T-helper 17 cell (primary cell): ENCODE measurements at places on chromosomes 5 and 9. TPM values are rescaled to one million over a fixed set of nuclear protein-coding genes. Genes with fewer than 3 reads are reported as not detected.

DNA sequence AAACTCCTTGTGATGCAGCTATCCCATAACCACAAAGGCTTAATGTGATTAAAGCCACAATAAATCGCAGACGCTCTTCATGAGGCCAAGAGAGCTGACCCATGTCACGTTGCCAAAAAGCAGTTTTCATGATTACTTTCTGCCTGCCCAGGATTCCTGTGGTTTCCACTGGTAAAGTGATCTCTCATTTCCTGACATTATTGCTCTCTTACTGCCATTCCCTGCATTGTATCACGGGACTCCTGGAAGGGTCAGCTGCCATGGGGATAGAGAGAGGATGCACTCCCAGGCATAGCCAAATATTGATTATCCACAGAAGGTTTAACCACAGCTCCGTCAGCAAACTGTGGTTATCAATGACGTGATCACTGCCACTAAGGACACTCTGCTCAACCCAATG lies 103.8 kb upstream of the SLC1A3 start:
- peaks cover 32% of the 10 kb centered on the region for H3K27me3 ChIP-seq
- no peaks in the 10 kb centered on the region for H3K36me3 ChIP-seq
- DNase-seq = no peak
- peaks cover 2% of the 10 kb centered on the region for H3K4me1 ChIP-seq
- H3K4me3 ChIP-seq = no peak overlapping the region

DNA sequence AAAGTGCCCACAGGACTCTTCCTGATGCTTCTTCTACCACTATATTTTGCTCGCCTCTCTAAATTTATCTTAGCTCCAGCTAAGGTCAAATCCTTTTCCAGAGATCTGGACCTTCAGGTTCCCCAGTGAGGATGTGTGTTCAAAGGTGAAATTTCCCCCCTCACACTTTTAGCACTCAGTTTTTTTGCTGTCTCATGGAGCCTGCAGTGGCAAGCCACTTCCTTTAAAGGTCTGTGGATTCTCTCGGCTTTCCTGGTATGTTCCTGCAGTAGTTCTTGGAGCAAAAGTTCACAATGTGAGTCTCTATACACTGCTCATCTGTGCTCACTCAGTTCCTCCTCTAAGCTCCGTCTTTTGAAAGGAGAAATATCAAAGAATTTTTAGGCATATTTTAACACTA lies 181.4 kb downstream of the LURAP1L start:
- no peak overlapping the region for H3K4me3 ChIP-seq
- DNase-seq = no peak
- H3K36me3 ChIP-seq = no peaks in the 10 kb centered on the region
- H3K4me1 ChIP-seq = no peaks in the 10 kb centered on the region

GRCh38 chr9:94286116-94286515 lies 27.0 kb downstream of the ZNF169 start:
- peaks cover 13% of the 10 kb centered on the region for H3K36me3 ChIP-seq
- H3K27me3 ChIP-seq = no peaks in the 10 kb centered on the region
- H3K27ac ChIP-seq = no peak overlapping the region
- no peak for DNase-seq

DNA sequence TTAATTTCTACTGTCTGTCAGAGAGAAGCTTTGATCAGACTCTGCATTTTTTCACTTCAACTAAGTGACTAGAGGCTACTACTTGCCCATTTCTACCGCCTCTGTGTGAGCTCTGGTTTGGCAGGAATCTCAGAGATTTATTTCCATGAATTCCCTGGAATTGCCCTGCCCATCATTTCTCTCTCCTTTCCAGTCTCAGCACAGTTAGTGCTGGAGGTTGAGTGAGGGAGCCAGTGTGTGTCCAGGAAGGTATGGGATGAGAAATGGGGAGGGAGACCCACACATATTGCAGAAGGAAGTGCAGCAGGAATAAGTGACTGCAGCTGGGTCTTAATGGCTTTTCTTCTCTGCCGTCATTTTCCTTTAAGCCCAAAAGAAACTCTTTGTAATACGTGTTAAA lies 443.1 kb upstream of the ZNF462 start:
- no peaks in the 10 kb centered on the region for H3K36me3 ChIP-seq
- H3K27me3 ChIP-seq = no peaks in the 10 kb centered on the region

GRCh38 chr9:123996731-123997421 lies 14.7 kb upstream of the LHX2 start:
- peaks cover 14% of the 10 kb centered on the region for H3K36me3 ChIP-seq
- peaks cover 78% of the 10 kb centered on the region for H3K27me3 ChIP-seq
- H3K27ac ChIP-seq = no peak overlapping the region
- H3K4me3 ChIP-seq = no peak overlapping the region
- H3K4me1 ChIP-seq = peaks cover 21% of the 10 kb centered on the region

DNA sequence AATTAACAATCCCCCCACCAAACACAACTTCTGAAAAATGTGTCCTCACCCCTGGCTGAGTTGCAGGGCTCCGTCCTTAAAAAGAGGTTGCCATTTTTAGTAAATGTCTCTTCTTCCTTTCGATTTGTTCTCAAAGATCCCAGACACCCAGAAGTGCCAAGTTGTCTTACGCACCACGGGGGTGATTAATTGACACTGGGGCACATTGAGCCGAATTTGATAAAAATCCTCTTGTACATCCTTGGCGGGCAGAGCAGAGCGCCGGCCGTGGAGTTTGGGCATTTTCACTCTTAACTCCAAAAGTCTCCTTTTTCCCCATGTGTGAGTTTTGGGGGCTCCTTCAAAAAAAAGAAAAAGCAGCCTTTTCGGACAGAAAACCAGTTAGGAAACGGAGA lies 4.5 kb downstream of the LMX1B start:
- peaks cover 12% of the 10 kb centered on the region for H3K4me1 ChIP-seq
- peaks cover 71% of the 10 kb centered on the region for H3K27me3 ChIP-seq
- H3K36me3 ChIP-seq = no peaks in the 10 kb centered on the region
- H3K27ac ChIP-seq = no peak overlapping the region
- DNase-seq = no peak

- DNase-seq = no peak
- no peak overlapping the region for H3K4me3 ChIP-seq
- peaks cover 6% of the 10 kb centered on the region for H3K4me1 ChIP-seq
Observed at GRCh38 chr9:18973348-18973747, 59.7 kb downstream of the SAXO1 start.

DNA sequence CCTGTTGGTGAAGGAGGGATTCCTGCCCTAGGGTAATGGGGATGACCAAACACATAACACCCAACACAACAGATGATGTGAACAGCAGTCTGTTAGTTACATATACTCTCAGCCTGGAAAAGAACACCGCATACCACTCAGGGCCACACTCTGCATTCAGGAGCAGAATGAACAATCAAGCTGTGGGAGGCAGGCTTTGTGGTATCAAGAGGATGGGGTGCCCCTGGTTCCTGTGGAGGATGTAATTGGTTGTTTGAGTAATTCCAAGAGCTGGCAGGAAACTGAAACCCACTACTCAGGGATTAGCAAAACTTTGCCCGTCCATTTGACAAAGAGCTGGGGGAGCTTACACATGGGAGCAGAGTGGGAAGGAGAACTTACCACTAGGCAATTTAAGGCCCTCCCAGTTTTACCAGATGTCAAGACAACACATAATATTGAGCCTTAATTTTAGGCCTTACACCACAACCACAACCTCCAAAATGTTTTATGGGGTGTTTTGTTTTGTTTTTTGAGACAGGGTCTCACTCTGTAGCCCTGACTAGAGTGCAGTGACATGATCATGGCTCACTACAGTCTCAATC lies 15.6 kb upstream of the PRKAA1 start:
- H3K4me3 ChIP-seq = no peak overlapping the region
- no peak overlapping the region for H3K27ac ChIP-seq
- H3K4me1 ChIP-seq = no peaks in the 10 kb centered on the region

DNA sequence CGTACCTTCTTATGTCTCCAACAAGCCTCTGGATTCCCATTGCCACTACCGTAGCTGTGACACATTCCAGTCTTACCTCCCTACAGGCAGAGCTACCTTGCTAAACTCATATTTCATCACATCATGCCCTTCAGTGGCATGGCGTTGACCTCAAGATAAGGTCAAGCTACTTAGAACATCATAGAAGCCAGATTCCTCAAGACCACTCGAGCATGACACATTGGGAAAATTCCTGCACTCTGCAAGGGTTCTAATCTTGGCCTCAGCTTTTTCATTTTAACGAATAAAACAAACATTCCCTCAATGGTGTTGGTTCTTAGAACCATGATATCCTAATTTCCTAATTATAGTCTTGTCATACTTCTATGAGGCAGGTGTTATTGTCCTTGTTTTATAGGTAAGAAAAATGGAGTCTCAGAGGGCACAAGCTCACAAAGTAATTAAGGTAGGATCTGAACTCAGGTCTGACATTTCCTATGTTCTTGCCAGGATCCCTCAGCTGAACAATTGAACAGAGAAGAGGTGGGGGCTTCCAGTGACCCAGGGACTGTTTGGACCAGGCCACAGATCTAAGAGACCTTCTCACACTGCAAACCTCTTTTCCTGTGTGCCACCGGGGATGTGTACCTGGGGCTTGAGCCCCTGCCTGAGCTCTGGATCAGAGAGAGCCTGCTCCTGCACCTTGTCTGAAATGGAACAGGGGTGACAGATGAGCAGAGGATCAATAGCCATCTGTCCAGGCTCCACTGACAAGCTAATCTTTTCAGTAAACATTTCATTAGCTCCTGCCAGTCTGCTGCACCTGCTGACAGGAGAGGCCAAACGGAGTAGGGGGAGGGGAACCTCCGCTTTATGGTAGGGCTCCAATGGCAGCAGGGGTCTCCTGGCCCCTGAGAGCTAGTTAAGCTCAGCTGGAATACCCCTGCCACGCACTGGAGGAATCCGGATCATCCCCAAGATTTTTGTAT lies 49.3 kb downstream of the ALG2 start:
- no peak for DNase-seq
- no peak overlapping the region for H3K27ac ChIP-seq
- H3K4me1 ChIP-seq = peaks cover 8% of the 10 kb centered on the region
- H3K4me3 ChIP-seq = no peak overlapping the region

DNA sequence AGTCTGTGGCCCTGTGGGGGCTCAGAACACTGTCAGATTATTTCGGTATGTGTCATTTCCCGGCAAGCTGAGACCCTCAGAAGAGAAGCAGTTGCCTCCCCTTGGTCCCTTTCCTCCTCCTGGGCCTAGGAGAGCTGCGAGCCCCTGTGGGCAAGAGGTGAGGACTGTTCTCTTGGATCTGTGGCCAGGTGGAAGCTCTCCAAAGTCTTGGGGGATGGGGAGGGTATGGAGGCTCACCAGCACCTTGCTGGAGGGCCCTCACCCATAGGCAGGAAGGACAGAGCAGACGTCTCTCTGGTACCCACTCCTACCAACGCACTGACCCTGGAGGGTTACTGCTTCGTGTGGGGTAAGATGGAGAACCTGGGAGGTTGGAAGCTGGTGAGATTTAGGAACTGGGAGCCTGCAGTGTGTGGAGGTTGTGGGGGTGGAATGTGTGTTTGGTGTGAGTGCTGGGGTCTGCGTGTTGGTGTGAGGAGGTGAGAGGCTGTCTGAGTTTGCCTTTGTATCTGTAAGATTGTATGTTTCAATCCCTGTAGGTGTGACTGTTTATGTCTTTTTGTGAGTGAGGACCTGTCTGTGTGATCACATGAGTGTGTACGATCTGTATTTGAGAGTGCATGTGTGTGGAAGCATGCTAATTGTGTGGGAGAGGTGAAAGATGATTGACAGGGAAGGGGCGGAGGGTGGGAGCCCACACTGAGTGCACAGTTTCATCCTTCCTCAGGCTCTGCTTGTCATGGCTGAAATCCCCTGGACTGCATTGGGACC lies 52.4 kb upstream of the PSD2 start:
- H3K4me3 ChIP-seq = no peak overlapping the region
- DNase-seq = no peak
- H3K27ac ChIP-seq = peak overlapping the region; percentile 39
- peaks cover 14% of the 10 kb centered on the region for H3K4me1 ChIP-seq
- H3K36me3 ChIP-seq = peaks cover 5% of the 10 kb centered on the region

DNA sequence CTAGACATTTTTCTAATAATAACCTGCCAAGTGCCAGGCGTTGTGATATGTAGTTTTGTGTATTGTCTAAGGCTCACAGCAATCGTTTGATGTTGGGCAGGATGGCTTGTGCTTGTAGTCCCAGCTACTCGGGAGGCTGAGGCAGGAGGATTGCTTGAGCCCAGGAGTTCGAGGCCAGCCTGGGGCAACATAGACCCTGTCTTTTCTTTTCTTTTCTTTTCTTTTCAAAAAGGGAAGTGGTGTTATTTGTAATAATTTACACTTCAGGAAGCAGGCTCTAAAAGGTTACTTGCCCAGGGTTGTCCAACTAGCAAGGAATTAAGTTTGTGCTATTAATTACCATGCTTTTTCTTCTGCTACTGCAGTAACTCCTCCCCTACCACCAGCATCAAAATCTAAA lies 3.2 kb downstream of the ZNF131 start:
- H3K4me3 ChIP-seq = peak overlapping the region; percentile 60
- H3K36me3 ChIP-seq = peaks cover 7% of the 10 kb centered on the region
- H3K4me1 ChIP-seq = peaks cover 40% of the 10 kb centered on the region

- peaks cover 3% of the 10 kb centered on the region for H3K36me3 ChIP-seq
- H3K27ac ChIP-seq = no peak overlapping the region
- H3K4me1 ChIP-seq = no peaks in the 10 kb centered on the region
- no peak overlapping the region for H3K4me3 ChIP-seq
- no peak for DNase-seq
Observed at GRCh38 chr5:140032296-140032695, 10.8 kb downstream of the NRG2 start.

The PCDHGA7 gene
- total RNA-seq = 0.25 TPM

The PDZD2 gene
- 3.0 TPM for total RNA-seq

The ANXA2R gene
- total RNA-seq = 44.0 TPM

The ATG12 gene
- total RNA-seq = 64.2 TPM

The OR13C3 gene
- not detected for total RNA-seq

The NIM1K gene
- total RNA-seq = 1.1 TPM

The SLC22A4 gene
- not detected for total RNA-seq
